ENCODE measurements at places on chromosomes 5 and 9.

- H3K36me3 ChIP-seq, result no peaks in the 10 kb centered on the region
- H3K27ac ChIP-seq, result no peak overlapping the region
- no peak overlapping the region for H3K4me3 ChIP-seq
- H3K27me3 ChIP-seq, result no peaks in the 10 kb centered on the region
These were observed 57.4 kb downstream of the OR2K2 start for GRCh38 chr9:111272581-111272980.

GRCh38 chr5:52831786-52832511, 44.2 kb downstream of the ITGA1 start:
- H3K36me3 ChIP-seq, result no peaks in the 10 kb centered on the region
- no peak overlapping the region for H3K4me3 ChIP-seq
- no peaks in the 10 kb centered on the region for H3K27me3 ChIP-seq
- DNase-seq, result no peak

- no peaks in the 10 kb centered on the region for H3K27me3 ChIP-seq
- H3K36me3 ChIP-seq, result no peaks in the 10 kb centered on the region
- H3K27ac ChIP-seq, result no peak overlapping the region
- no peaks in the 10 kb centered on the region for H3K4me1 ChIP-seq
- no peak for DNase-seq
These were observed 374.2 kb upstream of the TYRP1 start for GRCh38 chr9:12318732-12319685.

DNA sequence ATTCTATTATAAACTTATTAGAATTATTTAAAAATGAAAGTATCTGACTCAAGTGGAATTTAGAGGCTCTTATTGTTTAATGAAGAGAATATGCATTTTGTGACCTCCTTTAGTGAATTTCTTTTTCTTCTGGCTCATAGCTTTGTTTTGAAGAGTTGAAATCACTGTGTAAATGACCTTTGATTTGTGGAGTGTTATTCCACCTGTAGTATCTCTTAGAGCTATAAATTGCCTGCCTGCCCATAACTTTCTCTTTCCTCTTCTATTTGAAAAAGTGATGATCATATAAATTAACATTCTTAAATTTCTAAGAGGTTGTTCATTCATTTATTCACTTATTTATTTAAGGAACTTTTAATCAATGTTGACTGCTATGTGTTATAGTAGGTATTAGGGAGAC, 16.1 kb downstream of the CSNK1G3 start:
- H3K27me3 ChIP-seq, result no peaks in the 10 kb centered on the region
- H3K4me3 ChIP-seq, result no peak overlapping the region
- H3K36me3 ChIP-seq, result no peaks in the 10 kb centered on the region
- no peak overlapping the region for H3K27ac ChIP-seq

- no peaks in the 10 kb centered on the region for H3K36me3 ChIP-seq
- H3K27me3 ChIP-seq, result no peaks in the 10 kb centered on the region
- H3K4me3 ChIP-seq, result no peak overlapping the region
- no peak overlapping the region for H3K27ac ChIP-seq
- H3K4me1 ChIP-seq, result no peaks in the 10 kb centered on the region
These were observed 106.5 kb upstream of the EGFLAM start for GRCh38 chr5:38151878-38152277.

- H3K4me1 ChIP-seq, result no peaks in the 10 kb centered on the region
- no peak overlapping the region for H3K4me3 ChIP-seq
- no peak for DNase-seq
- H3K36me3 ChIP-seq, result no peaks in the 10 kb centered on the region
- H3K27me3 ChIP-seq, result no peaks in the 10 kb centered on the region
These were observed 10.4 kb upstream of the FIBCD1 start for GRCh38 chr9:130949188-130950038.

- H3K27ac ChIP-seq, result peak overlapping the region; percentile 73
- DNase-seq, result no peak
- H3K27me3 ChIP-seq, result no peaks in the 10 kb centered on the region
These were observed 92.5 kb downstream of the SIL1 start for GRCh38 chr5:139105621-139106071.

- H3K27me3 ChIP-seq, result no peaks in the 10 kb centered on the region
- H3K4me1 ChIP-seq, result no peaks in the 10 kb centered on the region
- H3K36me3 ChIP-seq, result no peaks in the 10 kb centered on the region
- peak; percentile 54 for DNase-seq
These were observed 42.7 kb upstream of the PLPP1 start for GRCh38 chr5:55577353-55578060.

GRCh38 chr5:74143721-74144330, 496.7 kb downstream of the ENC1 start:
- H3K27me3 ChIP-seq, result no peaks in the 10 kb centered on the region
- peaks cover 5% of the 10 kb centered on the region for H3K4me1 ChIP-seq
- H3K27ac ChIP-seq, result no peak overlapping the region
- no peak for DNase-seq
- H3K36me3 ChIP-seq, result no peaks in the 10 kb centered on the region

DNA sequence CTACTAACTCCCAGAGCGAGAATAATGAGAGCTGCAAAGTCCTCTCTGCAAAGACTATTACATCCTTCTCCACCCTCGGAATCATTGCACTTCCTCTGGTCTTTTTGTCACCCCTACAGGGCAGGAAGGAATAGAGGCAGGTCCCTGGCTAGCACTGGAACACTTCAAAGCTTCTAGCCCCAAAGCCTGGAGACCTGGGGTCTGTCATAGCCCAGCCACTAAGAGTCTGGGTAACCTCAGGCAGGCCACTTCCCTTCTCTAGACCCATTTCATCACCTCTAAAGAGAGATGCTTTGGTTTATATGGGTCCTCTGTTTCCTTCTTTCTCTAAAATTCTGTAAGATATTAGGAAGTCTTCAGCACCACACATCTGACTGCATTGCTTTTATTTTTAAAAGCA, 6.7 kb downstream of the ADRB2 start:
- H3K36me3 ChIP-seq, result no peaks in the 10 kb centered on the region
- no peak for DNase-seq
- H3K4me1 ChIP-seq, result peaks cover 4% of the 10 kb centered on the region

DNA sequence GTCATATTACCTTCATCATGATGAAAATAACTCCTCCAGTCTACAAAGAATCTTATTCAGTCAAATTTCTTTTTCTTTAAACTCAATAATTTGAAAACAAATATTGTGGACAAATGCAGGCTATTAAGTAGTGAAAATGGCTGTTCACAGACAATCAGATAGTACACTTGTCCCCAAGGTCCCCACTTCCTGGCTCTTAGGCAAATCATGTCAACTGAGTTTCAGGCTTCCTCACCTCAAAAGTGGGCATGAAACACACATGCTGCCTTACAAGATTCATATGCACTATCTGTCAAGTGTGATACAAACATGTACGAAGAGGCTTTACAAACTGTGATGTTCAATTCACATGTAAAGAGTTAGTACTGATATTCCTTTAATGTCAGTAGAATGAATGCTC, 385.2 kb upstream of the SEMA6A start:
- H3K27me3 ChIP-seq, result no peaks in the 10 kb centered on the region
- H3K36me3 ChIP-seq, result no peaks in the 10 kb centered on the region
- H3K27ac ChIP-seq, result no peak overlapping the region
- no peak for DNase-seq

- H3K27ac ChIP-seq, result no peak overlapping the region
- no peaks in the 10 kb centered on the region for H3K4me1 ChIP-seq
- DNase-seq, result no peak
- H3K4me3 ChIP-seq, result no peak overlapping the region
- no peaks in the 10 kb centered on the region for H3K36me3 ChIP-seq
- no peaks in the 10 kb centered on the region for H3K27me3 ChIP-seq
These were observed 20.8 kb downstream of the FREM1 start for GRCh38 chr9:14889451-14889850.

GRCh38 chr9:125204477-125204876, 4.1 kb downstream of the RABEPK start:
- H3K27ac ChIP-seq, result no peak overlapping the region
- peaks cover 7% of the 10 kb centered on the region for H3K4me1 ChIP-seq
- DNase-seq, result no peak
- H3K27me3 ChIP-seq, result no peaks in the 10 kb centered on the region
- H3K4me3 ChIP-seq, result no peak overlapping the region

GRCh38 chr9:89365532-89365912, 47.2 kb downstream of the SECISBP2 start:
- no peak overlapping the region for H3K27ac ChIP-seq
- H3K4me3 ChIP-seq, result no peak overlapping the region
- H3K36me3 ChIP-seq, result peaks cover 12% of the 10 kb centered on the region
- H3K27me3 ChIP-seq, result no peaks in the 10 kb centered on the region
- no peaks in the 10 kb centered on the region for H3K4me1 ChIP-seq

- H3K27ac ChIP-seq, result no peak overlapping the region
- no peaks in the 10 kb centered on the region for H3K27me3 ChIP-seq
- no peak overlapping the region for H3K4me3 ChIP-seq
- H3K4me1 ChIP-seq, result no peaks in the 10 kb centered on the region
These were observed 44.9 kb downstream of the APBA1 start for GRCh38 chr9:69627281-69627680.

DNA sequence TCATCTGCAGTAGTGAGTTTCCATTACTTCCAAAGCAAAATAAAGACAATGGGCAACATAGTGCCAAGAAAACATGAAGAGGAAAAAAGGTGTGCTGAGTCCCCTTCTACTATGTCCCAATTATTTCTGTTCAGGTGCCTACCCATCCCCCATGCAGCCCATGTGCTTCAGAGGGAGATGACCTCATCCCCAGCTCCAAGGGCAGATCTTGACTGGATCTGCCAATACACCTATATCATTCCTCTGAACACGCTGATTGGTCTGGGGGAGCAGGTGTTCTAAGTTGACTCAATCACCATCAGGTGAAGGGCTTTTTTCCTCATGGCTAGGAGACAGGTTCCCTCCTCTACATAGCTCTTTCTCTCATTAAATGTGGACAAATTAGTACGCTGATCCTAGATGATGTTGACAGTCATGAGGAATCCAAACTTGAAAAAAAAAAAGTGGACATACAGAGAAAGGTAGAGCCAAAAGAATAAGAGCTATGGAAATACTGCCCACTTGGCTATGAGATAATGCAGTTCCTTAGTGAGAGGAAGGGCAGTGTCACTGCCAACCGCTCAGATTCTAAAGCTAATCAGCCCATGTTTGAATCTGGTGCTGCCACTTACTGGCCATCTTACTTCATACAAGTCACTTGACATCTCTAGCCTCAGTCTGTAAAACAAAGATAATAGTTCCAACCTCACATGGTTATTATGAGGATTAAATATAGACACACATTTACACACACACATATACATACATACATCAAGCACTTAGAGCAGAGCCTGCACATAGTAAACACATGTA, 23.1 kb downstream of the PRELID2 start:
- no peak overlapping the region for H3K27ac ChIP-seq
- H3K27me3 ChIP-seq, result no peaks in the 10 kb centered on the region
- no peaks in the 10 kb centered on the region for H3K4me1 ChIP-seq
- no peak for DNase-seq
- peaks cover 21% of the 10 kb centered on the region for H3K36me3 ChIP-seq
- H3K4me3 ChIP-seq, result no peak overlapping the region

DNA sequence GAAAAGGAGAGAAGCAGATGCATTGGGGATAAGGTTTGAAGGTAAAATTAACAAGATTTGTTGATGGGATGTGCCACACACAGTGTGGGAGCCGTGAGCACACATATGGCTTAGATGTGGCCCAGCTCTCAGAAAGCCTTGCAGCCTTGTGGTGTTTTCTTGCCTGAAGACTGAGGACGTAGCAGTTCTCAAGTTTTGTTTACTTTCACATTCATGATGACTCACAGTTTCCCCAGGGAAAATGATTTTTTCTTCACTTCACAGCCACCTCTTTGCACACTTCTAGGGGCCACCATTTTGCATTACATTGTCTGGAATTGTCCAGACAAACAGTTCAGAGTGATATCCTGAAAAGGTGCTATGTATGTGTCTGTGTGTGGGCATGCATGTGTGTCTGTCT, 126.2 kb downstream of the BASP1 start:
- H3K4me1 ChIP-seq, result no peaks in the 10 kb centered on the region
- H3K36me3 ChIP-seq, result no peaks in the 10 kb centered on the region
- H3K4me3 ChIP-seq, result no peak overlapping the region
- H3K27ac ChIP-seq, result no peak overlapping the region
- no peaks in the 10 kb centered on the region for H3K27me3 ChIP-seq

GRCh38 chr5:178074266-178074952, 38.9 kb upstream of the N4BP3 start:
- DNase-seq, result no peak
- no peak overlapping the region for H3K27ac ChIP-seq
- H3K27me3 ChIP-seq, result peaks cover 38% of the 10 kb centered on the region
- H3K4me1 ChIP-seq, result no peaks in the 10 kb centered on the region
- H3K4me3 ChIP-seq, result no peak overlapping the region

DNA sequence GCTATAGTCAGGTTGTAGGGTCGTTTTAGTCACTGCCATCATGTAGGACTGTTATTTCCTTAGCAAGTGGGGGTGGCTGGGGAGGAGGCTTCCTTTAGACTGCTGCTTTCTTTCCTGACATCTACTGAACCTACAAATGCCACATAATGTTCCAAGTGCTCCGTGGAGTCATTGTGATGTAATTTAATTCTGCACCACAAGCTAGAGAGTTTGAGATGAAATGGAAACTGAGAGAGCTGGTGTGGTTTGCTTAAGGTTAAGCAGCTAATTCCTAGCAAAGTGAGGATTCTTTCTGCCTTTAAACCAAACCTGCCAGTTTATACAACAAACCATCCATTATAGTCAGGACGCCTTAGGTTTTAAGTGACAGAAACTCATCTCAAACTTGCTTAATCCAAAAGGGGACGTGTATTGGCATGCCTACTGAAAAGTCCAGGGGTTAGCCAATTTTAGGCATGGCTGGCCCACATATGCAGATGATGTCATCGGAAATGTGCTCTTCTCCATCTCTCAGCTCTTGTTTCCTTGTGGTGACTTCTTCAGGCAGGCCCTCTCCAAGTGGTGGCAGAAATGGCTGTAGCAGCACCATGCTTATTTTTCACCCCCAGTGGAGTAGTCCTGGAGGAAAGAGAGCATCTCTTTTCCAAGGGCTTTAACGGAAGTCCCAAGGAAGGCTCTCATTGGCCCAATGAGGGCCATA, 30.5 kb downstream of the ZNF618 start:
- no peaks in the 10 kb centered on the region for H3K4me1 ChIP-seq
- no peak overlapping the region for H3K4me3 ChIP-seq
- no peak for DNase-seq
- no peaks in the 10 kb centered on the region for H3K36me3 ChIP-seq

- no peak overlapping the region for H3K27ac ChIP-seq
- H3K4me3 ChIP-seq, result no peak overlapping the region
- H3K27me3 ChIP-seq, result peaks cover 8% of the 10 kb centered on the region
These were observed 50.7 kb downstream of the CDKN2A start for GRCh38 chr9:21943464-21943863.

DNA sequence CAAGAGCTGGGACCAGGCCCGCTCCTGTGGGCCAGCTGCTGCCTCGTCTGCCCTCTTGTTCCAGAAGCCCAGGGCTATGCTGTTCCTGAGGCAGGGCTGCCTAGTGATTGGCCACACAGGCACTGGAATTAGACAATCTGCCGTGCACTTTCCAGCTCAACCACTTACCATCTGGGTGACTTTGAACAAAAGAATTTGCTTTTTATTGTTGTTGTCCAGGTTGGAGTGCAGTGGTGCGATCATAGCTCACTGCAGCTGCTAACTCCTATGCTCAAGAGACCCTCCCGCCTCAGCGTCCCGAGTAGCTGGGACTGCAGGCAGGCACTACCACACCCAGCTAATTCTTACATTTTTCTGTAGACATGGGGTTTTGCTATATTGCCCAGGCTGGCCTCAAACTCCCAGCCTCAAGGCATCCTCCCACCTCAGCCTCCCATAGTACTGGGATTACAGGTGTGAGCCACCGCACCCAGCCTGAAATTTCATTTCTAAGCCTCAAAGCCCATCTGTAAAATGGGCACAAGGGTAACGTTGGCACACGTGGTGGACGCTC, 1.2 kb upstream of the NEK6 start:
- no peak overlapping the region for H3K27ac ChIP-seq
- no peak for DNase-seq
- H3K36me3 ChIP-seq, result no peaks in the 10 kb centered on the region
- no peak overlapping the region for H3K4me3 ChIP-seq

- no peak overlapping the region for H3K27ac ChIP-seq
- no peaks in the 10 kb centered on the region for H3K36me3 ChIP-seq
- H3K4me1 ChIP-seq, result no peaks in the 10 kb centered on the region
- no peaks in the 10 kb centered on the region for H3K27me3 ChIP-seq
- H3K4me3 ChIP-seq, result no peak overlapping the region
These were observed 215.6 kb downstream of the PIK3R1 start for GRCh38 chr5:68431186-68431585.

All from tibial artery (tissue), 4 donors.